ENCODE measurements at places on chromosomes 4 and X.

- DNase-seq, result no peak
Measured at GRCh38 chr4:144644368-144645101, 1.4 kb upstream of the HHIP start.

DNA sequence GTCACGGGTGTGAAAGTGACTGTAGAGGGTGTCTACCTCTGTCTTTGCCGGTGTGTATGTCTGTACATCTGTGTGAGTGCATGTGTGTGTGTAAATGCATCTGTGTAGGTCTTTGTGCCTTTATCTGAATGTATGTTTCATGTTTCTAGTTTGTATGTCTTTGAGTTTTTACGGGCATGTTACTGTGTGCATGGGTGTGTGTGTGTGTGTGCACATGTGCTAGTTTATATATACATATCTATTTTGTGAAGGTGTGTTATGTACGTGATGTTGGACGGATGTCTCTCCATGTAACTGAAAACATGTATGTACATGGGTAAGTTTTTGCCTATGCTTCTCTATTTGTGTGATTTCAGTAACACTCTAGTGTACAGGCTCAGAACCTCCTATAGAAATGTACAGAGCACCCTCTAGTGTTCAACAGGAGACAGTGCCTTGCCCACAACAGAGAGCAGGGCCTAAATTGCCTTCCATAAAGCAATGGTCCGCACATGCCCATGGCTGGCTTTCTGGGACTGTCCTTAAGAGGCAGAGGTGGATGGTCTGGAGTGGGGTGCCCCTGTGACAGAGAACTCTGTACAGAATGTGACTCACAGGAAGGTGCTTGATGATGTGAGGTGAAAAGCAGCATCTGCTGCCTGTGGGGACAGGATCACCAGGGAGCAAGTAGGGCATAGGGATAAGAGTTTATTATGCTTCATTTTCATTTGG lies 343.5 kb downstream of the RAPGEF2 start:
- DNase-seq, result no peak

DNA sequence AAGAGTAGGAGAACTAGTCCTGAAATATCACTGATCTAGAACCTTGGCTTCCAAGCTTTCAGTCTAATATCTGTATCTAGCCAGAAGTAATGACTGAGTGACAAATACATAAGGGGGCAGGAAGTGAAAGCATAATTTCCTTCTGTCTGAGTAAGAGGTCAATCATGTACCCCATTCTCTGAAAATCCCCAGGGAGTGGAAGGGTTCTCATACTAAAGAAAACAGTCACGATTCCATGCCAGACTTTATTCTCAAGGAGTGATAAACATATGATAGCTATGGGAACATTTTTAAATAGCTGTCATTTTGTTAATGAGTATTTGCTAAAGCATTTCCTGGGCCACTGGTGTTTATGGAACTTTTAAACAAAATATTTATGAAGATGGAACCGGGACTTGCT lies 308.5 kb downstream of the ARHGAP24 start:
- no peak for DNase-seq

DNA sequence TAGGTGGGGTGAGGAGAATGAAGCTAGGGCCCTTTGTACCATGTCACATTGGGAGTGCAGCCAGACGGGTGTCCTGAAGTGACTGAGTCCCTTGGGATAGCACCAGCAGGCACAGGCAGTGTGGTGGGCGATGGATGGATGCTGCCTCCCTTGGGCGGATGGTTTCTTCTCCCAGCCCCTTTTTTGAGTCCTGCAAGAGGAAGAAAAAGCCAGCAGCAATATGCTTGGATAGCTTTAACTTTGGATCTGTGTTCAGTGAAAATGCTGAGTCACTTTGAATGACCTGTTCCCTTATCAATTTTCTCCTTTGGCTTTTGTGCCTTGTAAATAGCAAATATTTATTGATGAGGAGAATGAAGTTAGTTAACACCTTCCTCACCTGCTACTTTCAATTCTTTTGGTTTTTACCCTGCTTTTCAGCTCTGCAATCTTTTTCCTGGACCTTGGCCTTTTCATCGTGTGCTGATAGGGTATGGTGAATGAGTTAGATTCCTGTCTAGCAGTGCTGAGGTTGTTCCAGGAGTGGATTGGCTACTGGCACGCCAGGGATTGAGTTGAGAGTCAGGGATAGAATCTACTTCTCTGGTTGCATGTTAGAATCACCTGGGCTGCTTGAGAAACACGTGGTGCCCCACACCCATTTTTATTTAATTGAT lies 10.2 kb downstream of the DCUN1D4 start:
- DNase-seq, result no peak

DNA sequence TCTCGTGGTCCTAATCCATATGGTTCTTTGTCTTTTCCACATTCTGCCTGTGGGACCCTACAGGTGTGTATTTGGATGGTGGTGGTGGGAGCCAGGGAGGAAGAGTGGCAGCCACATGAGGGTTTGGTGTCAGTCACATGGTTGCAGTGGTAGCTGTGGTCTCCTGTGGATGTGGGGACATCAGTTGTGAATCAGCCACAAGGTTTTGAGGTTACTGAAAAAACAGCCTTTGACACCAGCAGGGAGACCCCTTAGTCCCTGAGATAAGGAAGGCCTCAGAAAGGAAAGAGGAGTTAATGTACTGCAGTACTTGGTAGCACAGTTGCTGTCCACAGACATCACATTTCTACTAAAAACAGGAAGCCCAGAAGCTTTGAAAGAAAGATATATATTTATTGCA lies 15.8 kb upstream of the GAGE10 start:
- DNase-seq, result no peak

DNA sequence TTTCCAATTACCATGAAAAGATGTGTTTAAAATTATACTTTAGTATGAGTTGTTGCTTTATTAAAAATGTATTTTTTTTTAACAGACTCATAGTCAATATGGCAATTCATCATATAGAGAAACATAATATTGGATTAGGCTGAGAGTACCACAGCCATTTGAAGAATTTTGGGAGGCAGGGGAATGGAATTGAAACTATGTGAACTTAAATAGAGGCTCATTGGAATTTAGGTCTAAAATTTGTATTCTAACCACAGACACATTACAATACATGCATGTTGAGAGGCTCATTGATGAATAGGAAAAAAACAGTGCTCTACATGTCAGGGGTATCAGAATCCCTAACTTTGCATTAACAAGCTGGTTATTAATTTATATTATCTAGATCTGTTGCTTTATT lies 269.6 kb downstream of the DKK2 start:
- no peak for DNase-seq

Data from left lung (tissue), 14 donors.